ENCODE measurements at places on chromosomes 2 and 18.
A peak's percentile ranks its signal among the peaks of the same experiment; 100 is the strongest.

DNA sequence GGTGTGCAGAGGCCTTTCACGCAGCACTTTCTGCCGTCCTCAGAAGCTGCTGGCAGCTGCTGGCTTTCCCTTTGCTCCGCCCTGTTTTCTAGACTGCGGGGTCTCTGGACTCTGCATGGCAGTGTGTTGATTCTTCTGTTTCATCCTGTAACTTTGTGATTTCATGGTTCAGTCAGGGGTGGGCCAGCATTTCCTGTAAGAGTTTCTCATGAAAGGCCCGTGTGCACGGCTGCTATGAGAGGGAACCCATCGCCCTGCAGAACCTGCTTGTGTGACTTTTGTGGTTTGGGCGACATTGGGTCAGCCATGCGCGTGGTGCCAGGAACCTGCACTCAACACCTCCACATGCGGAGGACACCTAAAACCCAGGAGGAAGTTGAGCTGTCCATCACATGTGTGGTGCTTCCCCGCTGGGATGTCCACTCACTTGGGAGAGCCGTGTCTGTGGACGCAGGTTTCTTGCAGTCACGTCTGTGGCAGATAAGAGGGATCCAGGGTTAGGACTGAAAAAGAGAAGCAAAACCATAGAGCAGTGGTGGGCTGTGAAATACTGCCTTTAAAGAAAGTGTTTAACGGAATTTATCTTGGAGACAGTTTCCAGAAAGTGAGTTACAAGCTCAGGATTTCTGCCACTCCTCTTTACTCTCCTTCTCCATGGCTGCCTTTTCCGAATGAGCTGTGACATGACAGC, 167.3 kb upstream of the ALKAL2 start:
- no peak for DNase-seq

DNA sequence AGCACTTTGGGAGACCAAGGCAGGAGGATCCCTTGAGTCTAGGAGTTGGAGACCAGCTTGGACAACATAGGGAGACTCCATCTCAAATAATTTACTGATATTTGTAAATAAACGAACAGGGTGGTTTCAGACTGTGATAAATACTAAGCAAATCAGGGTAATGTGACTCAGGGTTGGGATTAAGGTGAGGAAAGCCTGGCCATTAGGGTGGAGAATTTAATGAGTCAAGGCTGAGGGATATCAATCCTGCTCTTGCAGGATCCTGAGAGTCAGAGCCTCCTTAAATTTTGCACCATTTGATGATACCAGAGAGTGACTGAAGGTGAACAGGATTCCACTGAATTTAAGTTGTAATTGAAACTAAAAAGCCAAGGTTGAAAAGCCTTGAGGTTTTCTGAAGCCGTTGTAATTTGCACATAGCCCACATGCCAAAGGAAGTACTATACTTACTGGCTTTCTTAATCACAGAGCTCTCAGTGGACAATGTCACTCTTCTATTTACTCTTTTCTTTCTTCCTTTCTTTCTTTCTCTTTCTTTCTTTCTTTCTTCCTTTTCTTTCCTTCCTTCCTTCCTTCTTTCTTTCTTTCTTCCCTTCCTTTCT, 28.6 kb upstream of the AP1S3 start:
- no peak for DNase-seq

GRCh38 chr2:156423674-156424282, 12.4 kb upstream of the GPD2 start:
- no peak for DNase-seq

GRCh38 chr18:9910661-9911060, 3.2 kb upstream of the VAPA start:
- DNase-seq: peak; percentile 76

DNA sequence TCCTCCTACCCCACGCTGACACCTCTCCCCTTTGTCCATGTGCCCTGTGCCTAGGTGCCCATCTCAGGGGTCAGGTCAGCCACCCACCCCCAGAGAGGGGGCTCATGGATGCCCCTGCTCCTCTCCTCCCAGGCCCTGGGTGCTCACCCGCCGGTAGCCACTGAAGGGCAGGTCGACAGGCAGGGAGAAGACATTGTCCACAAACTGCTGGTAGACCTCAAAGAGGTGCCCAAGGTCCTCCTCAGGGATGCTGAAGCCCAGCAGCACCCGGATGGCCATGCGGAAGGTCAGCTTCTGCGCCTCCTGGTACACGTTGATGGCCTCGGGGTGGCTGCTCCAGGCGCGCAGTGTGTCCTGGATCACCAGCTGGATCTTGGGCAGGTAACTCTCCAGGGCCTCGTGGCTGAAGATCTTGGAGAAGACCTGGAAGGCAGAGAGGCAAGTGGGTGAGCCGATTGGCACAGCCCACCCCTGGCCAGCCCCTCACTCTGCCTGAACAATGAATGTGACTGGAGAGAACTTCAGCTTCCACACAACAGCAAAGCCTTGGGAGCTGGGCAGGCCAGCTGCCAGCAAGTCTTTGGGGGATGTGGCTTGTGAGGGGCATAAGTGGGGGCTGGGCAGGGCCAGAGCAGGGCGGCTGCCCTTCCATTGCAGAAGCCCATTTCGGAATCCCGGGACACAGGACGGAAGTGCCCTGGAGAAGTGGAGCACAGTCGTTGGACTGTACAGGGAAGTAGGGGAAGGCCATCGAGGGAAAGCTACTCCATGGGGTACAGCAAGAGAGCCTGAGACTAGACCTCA, 12.5 kb downstream of the CYP26B1 start:
- no peak for DNase-seq

- no peak for DNase-seq
These were observed 1.7 kb downstream of the STEAP3 start for GRCh38 chr2:119225105-119225865.

- no peak for DNase-seq
These were observed 2.0 kb downstream of the IKZF2 start for GRCh38 chr2:213149294-213149875.

GRCh38 chr2:19767899-19768298, 133.9 kb downstream of the TTC32 start:
- DNase-seq: no peak

- DNase-seq: no peak
These were observed 357.1 kb downstream of the NRXN1 start for GRCh38 chr2:50674876-50675275.

GRCh38 chr2:43086451-43087221, 139.8 kb downstream of the ZFP36L2 start:
- DNase-seq: no peak

GRCh38 chr2:60532421-60532820, 21.0 kb downstream of the BCL11A start:
- DNase-seq: no peak

- peak; percentile 13 for DNase-seq
These were observed 6.8 kb downstream of the ESPNL start for GRCh38 chr2:238106698-238107524.

DNA sequence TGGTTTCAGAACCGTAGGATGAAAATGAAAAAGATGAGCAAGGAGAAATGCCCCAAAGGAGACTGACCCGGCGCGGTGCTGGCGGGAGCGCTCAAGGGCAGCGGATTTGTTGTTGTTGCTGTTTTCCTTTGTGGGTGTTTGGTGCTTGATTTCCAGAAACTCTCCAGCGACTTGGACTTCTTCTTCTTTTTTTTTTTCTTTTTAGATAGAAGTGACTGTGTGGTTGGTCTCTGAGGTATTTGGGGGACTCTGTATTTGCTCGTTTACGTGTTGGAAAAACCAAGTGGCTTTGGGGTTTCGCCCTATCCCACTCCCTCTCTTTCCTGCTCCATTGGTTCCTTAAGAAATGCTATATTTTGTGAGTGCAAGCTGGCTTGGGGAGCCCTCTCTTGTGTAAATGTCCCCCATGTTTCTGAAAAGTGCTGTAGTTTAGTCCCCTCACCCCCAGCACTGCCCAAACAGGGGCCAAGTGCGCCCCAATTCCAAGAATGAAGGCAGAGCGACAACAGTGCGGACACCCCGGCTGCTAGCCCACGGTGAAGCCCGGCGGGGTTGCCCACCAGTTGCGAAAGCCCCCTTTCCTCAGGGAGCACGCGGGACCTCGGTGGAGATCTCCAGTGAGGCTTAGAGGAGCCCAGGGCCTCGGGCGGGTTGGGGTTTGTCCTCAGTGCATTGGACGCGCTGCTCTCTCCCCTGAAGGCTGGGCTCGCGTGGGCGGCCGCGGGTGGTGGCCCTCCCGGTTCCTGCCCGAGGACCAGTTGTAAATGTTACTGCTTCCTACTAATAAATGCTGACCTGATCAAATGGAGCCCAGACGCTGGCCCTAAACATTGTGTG, 1.8 kb downstream of the HOXD9 start:
- DNase-seq: no peak

DNA sequence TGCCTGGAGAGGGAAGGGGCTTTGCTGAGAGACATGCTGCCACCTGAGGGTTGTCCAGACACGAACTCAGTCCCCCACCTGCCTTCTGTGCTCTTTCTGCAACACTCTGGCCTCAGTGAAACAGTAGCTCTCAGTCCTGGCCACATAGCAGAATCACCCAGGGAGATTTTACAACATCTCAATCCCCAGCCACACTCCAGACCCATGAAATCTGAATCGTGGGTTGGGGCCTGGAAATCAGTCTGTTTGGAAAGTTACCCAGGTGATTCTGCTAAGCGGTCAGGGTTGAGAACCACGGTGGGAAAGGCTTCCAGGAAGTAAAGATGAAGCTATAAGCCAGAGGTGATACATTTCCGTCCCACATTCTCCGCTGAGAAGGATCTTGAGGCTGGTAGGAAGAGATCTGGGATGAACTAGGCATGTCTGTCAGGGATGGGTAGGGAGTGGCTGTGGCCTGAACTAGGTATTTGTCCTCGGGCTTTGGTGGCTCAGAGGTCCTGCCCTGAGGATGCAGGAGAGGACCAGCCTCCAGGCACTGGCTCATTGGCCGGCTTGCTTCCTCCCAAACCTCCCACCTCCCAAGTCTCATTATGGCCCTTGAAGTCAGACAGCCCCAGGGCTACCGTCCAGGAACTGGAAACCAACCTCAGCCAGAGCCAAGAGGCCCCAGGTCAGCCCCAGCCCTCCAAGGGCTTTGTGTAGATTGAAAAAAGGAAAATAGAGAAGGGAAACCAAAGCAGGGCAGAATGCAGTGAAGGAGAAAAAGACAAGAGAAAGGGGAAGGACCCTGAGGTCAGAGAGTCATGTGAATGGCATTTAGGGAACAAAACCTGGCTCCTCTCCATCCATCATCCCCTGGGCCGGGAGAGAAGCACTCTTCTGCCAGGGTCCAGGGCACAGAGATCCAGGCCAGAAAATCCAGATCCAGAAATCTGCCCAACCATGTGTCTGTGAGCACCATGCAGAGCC, 119.6 kb downstream of the ZFP36L2 start:
- peak; percentile 72 for DNase-seq

DNA sequence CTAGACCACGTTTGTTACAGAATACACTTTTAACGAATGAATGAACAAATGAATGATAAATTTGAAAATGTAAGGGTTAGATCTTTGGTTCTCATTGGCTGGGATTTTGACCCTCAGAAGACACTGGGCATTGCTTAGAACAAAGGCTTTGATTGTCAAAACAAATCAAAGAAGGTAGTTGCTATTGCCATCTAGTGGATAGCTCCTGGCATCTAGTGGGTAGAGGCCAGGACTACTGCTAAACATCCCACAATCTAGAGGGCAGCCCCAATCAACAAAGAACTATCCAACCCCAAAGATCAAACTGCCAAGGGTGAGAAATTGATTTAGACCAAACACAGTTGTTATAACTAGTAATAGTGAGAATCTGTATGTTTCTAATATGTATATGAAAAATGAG, 552.3 kb downstream of the KCNJ3 start:
- DNase-seq: peak; percentile 4

DNA sequence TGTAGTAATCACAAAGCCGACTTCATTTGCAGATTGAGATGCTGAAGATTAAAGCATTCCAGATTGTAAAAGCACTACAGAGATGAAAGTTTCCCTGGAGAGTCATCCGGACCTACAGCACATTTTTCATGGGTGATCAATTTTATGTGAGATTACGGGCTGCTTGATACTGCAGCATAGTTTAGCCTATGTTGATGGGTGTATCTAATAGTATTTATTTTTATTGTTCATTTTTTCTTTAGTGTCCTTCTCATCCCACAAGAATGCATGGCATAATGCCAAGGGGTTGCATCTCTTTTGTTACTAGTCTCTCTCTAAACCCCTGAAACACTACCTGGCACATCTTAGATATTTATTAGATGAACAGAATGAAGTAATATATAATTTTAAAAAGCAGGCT, 240.4 kb downstream of the MBD2 start:
- no peak for DNase-seq

DNA sequence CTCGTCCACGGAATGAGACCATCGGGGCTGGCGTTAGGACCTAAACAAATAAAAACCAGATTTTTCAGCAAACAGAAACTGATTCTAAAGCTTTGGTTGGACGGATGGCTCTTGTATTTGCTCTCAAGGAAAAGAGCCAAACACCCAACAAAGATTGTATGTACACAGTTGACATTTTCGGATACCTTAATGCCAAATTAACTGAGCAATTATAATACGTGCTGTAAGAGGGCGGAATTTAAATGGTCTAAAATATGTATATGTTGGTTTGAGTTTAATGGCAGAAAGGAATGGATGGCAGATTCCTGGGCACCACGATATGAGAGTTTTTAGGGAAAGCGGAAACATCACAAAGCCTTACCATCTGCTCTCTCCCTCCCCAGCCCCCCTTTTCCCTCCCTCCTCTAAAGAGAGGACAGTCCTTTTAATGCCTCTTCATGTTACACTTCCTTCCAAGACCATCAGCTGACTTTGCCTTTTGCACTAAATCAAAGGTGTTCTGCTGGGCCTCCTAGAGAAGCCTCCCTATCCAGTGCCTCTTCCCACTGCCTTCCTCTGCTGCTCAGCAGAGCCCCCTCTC, 33.3 kb downstream of the STAT1 start:
- DNase-seq: no peak

DNA sequence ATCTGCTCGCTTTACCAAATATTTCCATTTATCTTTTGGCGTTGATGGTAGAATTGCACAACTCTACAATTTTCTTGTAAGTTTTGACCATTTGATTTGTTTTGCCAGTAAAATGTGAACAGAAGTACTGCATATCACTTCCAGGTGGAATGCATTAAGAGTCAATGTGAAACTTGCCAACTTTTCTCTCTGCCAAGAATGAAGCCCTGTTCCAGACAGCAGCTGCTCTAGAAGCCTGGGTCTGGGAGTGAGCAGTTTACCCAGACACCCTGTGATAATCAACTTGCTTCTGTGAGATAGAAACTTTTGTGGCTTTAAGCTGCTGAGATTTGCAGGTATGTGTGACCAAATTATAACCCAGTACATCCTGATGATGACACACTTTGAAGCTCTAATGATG, 115.9 kb upstream of the SYT4 start:
- DNase-seq: no peak

DNA sequence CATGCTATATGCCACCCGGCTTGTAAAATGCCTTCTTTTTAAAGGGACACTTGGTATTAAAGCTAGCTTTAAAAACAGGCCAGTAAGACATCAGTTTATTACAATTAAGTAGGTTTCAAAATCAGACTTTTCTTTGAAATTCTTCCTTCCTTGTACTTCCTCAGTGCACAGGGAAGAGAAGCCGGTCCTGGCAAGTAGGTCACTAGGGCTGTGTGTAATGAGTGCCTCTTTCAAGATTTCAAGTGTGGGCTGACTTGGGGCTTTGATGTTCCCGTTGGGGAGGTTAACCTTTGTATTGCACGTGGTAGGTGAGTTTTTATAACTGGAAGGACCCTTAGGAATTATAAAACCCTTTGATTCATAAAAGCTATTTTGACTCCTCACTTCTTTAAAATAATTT, 566.4 kb upstream of the ID2 start:
- peak; percentile 64 for DNase-seq

All from suppressor macrophage (primary cell).